ENCODE measurements at places on chromosomes 13 and 19.
A peak's percentile ranks its signal among the peaks of the same experiment; 100 is the strongest.

GRCh38 chr19:29318581-29318980 is 105.6 kb upstream of the UQCRFS1 start:
- DNase-seq: no peak

DNA sequence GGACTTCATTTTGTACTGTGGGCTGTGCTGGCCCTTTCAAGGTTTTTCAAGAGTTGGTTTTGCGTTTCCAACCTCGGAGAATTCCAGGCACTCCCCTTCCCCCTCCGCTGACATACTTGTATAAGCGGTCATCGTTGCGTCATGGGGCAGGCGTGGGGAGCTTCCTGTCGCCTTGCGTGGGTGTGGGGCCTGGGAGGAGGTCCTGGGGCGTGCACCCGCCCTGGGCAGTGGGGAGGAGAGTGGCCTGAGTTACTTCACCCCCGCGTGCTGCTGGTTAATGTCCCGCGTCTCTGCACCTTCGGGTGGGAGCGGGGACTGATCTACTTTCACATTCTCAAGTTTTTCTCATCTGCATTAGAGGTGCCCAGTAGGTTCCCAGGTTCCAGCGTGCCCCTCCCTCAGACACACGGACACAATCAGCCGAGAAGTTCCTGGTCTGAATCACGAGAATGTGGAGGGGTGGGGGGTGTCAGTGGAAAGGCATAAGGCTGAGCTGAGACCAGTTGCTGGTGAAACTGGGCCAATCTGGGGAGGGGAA is 4.1 kb downstream of the IER2 start:
- peak; percentile 62 for DNase-seq

- peak; percentile 80 for DNase-seq
Measured at GRCh38 chr19:10644260-10645007, 9.7 kb upstream of the ILF3 start.

DNA sequence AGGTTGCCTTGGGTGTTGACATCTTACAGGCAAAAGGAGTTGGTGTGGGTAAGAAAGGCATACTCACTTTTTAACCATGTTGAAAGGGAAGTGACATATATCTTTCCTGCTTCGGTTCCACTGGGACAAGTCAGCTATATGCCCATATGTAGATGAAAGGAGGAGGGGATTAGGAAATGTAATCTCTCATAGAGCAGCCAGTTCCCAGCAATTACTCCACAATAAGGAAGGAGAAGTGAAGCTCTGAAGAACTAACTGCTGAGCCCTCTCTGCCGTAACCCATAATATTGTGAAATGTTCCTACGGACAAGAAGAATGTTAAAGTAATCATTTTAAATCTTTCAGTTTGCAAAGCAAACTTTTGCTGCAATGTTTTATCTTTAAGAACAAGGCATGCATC is 82.2 kb downstream of the EDNRB start:
- no peak for DNase-seq

DNA sequence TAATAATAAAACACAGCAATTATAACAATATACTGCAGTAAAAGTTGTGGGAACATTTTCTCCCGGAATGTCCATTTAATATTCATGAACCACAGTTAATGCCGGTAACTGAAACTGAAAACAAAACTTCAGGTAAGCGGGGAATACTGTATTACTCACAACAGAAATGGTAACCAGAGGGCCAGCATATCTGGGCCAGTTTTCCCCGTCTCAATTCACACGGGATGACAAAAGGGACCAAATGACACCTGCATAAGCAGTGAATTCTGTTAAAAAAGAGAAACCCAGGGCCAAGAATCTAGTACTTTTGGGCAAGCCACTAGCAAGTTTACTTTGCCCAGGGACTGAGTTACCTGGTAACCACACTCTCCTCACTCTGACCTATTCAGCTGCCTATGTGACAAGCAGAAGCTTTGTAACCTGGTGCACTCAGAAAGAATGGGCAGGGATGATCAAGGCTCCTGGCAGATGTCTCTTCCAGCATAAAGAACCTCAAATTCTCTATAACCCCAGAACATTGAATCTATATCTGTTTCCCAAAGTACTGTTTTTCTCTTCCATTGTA is 1171.2 kb downstream of the DIAPH3 start:
- DNase-seq: no peak

DNA sequence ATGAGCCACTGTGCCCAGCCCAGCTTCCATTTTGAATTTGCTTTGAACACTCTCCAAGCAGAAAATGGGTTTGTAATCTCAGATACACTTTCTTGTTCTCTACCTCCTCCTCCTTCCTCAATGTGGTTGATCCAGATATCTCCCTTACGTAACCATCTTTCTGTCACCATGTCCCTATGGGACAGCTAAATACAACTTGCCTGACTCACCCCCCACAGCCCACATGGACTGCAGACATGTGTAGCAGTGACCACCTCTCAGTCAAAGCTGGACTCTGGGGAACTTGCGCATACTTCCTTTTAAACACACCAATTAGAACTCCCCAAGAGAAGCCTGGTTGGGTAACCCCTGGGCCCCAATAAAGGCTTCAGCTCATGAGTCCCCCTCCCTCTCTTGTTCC is 10.8 kb upstream of the ZNF799 start:
- DNase-seq: no peak

DNA sequence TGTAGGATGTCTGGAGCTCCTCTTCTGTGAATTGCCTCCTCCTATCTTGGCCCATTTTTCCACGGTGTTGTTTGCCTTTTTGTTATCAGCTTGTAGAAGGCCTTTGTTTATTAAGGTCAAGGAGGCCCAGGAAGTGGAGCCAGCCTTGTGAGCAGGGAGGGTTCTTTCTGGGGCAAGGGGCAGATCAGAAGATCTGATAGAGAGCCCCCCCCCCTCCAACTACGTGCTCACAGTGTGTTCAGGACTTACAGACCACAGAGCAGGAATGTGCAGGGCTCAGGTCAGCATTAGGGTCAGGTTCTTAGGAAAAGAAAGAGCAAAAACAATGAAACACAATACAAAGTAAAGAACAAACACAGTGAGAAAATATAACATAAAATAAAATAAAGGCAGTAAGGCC is 59.4 kb downstream of the CCNE1 start:
- DNase-seq: no peak

DNA sequence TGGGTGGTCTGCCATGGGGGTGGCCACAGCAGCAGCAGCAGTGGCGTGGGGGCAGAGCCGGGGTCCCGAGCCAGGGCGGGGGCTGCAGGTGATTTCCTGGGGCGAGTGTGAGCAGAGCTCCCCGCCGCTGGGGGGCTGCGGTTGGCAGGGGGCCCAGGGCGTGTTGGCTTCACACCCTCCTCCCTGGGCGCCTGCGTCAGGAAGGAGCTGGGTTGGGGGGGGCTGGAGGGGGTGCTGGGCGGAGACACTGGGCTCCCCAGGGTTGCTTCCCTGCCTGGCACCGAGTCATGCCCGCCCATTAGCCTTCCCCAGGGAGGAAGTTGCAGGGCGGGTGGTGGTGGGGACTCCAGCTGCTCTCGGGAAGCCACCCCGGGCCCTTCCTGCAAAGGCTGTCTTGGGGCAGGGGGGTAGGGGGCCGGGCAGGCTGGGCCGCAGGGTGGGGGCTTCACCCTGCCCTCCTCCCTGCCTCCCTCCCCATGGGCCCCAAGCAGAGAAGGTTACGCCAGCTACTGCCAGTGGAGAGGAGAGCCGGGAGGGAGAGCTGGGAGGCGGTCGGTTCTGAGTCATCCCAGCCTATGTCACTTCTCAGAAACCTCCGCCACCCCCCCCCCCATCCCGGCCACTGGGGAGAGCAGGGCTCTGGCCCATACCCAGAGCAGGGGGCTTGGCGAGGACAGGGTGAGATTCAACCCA is 4.6 kb downstream of the MIDN start:
- DNase-seq: peak; percentile 75

DNA sequence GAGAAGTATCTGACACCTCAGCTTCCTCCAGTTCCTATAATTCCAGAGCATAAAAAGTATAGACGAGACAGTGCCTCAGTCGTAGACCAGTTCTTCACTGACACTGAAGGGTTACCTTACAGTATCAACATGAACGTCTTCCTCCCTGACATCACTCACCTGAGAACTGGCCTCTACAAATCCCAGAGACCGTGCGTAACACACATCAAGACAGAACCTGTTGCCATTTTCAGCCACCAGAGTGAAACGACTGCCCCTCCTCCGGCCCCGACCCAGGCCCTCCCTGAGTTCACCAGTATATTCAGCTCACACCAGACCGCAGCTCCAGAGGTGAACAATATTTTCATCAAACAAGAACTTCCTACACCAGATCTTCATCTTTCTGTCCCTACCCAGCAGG is 3.1 kb downstream of the KLF5 start:
- DNase-seq: no peak

GRCh38 chr19:13784731-13785452 is 10.4 kb upstream of the ZSWIM4 start:
- DNase-seq: peak; percentile 65

DNA sequence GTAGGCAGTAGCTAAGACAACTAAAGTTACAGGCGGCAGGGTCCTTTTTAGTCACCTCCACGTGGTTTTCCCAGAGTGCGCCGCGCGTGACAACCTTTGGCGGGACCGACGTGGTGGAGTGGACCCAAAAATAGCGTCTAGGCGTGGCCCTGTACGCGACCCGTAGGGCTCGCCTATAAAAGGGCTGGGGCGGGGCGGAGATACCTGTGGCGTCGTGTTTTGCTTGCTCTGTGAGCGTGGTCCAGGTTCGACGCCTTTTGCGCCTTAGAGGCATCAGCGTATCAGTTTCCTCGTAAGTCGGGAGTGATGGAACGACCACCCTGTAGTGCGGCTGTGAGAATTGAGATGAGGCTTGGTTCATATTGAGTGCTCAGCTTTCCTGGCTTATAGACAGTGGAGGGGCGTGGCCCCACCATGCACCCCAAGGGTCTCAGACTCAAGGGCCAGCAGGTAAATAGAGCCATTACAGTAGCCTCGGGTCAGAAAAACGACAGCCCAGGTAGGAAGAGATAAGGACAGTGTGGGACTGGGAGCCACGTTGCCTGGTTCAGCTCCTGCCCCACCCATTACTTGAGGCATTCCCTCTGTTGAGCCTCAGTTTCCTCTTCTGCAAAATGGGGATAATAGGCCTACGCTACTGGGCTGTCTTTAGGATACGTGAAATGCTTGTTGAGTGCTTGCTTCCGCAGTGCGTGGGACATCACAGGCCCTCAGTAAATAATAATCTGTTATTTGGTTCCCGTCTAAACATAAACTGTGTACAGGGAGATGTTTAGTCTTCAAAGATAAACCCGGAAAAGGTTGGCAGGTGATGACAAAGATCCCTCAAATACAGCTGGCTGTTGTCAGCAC is 693 bp upstream of the TMED1 start:
- peak; percentile 83 for DNase-seq

GRCh38 chr19:49437231-49437630 is 4.1 kb downstream of the SLC17A7 start:
- DNase-seq: no peak

- no peak for DNase-seq
Measured at GRCh38 chr13:27023385-27024073, 148.1 kb downstream of the USP12 start.

DNA sequence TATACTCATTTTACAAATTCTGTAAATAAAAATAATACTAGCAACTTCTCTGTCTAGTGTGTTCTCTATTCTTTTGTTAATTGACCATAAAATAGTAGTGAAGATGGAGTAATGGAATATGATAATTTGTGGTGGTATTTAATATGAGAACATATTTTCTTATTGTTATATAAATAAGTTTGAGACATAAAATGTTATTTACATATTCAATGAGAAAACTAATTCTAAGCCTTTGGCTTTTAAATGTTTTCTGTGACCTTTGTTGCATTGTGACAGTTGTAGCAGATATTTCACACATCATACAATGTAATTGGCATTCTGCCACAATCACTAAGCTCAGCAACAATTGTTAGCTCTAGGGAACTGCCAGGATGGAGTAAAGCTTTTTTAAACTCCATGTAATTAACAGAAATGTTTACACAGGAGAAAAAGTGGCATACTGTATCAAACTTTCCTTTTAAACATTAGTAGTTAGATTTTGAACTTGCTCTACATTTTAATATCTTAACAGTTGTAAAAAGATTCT is 562.1 kb upstream of the PCDH9 start:
- no peak for DNase-seq

DNA sequence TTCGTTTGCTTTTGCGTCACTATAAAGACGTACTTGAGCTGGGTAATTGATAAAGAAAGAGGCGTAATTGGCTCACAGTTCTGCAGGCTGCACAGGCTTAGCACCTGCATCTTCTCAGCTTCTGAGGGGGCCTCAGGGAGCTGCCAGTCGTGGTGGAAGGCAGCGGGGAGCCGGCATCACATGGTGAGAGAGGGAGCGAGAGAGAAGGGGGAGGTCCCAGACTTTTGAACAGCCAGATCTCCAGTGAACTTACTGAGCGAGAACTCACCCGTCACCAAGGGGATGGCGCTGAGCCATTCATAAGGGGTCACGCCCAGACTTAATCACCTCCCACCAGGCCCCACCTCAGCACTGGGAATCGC is 58.7 kb upstream of the F7 start:
- no peak for DNase-seq

DNA sequence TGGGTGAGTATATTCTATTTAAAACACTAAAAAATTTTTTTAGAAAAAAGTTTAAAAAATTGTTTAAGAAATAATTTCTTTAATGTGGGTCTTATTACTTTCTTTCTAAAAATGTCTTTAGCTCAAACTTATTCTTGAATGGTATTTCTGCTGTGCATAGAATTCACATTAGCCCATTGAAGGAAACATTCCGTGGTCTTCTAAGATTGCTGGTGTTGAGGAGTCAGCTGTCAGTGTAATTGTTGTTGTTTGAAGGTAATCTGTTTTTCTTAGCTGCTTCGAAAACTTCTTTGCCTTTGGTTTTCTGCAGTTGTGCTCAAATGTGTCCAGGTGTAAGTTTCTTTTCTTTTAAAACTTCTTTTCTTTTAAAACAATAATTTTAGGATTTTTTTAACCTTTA is 85.4 kb upstream of the KLF12 start:
- no peak for DNase-seq

GRCh38 chr13:99371956-99372355 is 64.8 kb upstream of the GPR183 start:
- no peak for DNase-seq

GRCh38 chr19:46979126-46980105 is 40.2 kb upstream of the NPAS1 start:
- no peak for DNase-seq

GRCh38 chr13:39415008-39415802 is 187.8 kb downstream of the LHFPL6 start:
- DNase-seq: no peak

DNA sequence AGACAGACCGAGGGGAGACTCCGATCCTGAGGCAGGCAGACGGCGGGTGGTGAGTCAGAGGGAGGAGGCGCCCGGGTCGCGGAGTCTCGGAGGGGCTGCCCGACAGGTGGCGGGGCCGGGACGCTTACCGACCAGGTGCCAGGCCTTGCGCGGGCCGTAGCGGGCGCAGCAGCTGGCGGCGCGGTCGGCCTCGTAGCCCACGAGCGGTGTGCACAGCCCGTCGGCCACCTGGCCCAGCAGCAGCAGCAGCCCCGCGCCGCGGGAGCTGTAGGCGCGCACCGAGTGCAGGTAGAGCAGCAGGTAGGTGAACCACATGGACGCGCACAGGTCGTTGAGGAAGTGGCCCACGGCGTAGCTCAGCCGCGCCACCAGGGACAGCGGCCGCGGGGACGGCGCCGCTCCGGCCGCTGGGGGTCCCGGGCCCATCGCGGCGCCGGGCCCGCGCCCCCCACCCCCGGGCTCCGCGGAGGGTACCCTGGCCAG is 367 bp downstream of the MFSD12 start:
- peak; percentile 44 for DNase-seq
